Activated naive CD4-positive, alpha-beta T cell treated with anti-CD3 and anti-CD28 coated beads, Interleukin-2, amount 10 ng/mL, durations not matched to agents 5 hours and 36 hours (primary cell): ENCODE measurements at places on chromosomes 1 and 21. TPM values are rescaled to one million over a fixed set of nuclear protein-coding genes. Genes with fewer than 3 reads are reported as not detected.

The OR2AK2 gene
- total RNA-seq, result not detected

The PBX1 gene
- total RNA-seq, result 0.05 TPM

The SOX13 gene
- total RNA-seq, result 0.50 TPM

The S100A2 gene
- total RNA-seq, result 0.33 TPM
